Hepatocyte (in vitro differentiated cells): ENCODE measurements at places on chromosomes 13 and 19. TPM values are rescaled to one million over a fixed set of nuclear protein-coding genes. Genes with fewer than 3 reads are reported as not detected.

GRCh38 chr19:27675771-27676170, 1537.2 kb downstream of the UQCRFS1 start:
- DNase-seq, result no peak

- no peak for DNase-seq
Observed at GRCh38 chr13:27678306-27679040, 56.8 kb downstream of the POLR1D start.

- no peak for DNase-seq
Observed at GRCh38 chr19:8253678-8254077, 44.5 kb downstream of the CERS4 start.

- DNase-seq, result no peak
Observed at GRCh38 chr13:52025475-52026245, 1.2 kb downstream of the UTP14C start.

DNA sequence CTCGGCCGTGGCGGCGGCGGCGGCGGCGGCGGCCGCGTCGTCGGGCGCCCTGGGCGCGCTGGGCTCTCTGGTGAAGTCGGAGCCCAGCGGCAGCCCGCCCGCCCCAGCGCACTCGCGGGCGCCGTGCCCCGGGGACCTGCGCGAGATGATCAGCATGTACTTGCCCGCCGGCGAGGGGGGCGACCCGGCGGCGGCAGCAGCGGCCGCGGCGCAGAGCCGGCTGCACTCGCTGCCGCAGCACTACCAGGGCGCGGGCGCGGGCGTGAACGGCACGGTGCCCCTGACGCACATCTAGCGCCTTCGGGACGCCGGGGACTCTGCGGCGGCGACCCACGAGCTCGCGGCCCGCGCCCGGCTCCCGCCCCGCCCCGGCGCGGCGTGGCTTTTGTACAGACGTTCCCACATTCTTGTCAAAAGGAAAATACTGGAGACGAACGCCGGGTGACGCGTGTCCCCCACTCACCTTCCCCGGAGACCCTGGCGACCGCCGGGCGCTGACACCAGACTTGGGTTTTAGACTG, 1.7 kb downstream of the SOX1 start:
- no peak for DNase-seq

ZNF845 gene
- 5.8 and 6.1 TPM in 2 replicates for total RNA-seq

- DNase-seq, result peak; percentile 62
Observed at GRCh38 chr19:45451131-45451849, 16.5 kb upstream of the FOSB start.

CCNA1 gene
- total RNA-seq, result 0.47 TPM in 1 of 2 replicates, not detected in the other

- no peak for DNase-seq
Observed at GRCh38 chr19:50061650-50062049, 35.8 kb downstream of the ZNF473 start.

ZNF829 gene
- 2.0 TPM in 2 replicates for total RNA-seq

PSG3 gene
- not detected in 2 replicates for total RNA-seq

DNA sequence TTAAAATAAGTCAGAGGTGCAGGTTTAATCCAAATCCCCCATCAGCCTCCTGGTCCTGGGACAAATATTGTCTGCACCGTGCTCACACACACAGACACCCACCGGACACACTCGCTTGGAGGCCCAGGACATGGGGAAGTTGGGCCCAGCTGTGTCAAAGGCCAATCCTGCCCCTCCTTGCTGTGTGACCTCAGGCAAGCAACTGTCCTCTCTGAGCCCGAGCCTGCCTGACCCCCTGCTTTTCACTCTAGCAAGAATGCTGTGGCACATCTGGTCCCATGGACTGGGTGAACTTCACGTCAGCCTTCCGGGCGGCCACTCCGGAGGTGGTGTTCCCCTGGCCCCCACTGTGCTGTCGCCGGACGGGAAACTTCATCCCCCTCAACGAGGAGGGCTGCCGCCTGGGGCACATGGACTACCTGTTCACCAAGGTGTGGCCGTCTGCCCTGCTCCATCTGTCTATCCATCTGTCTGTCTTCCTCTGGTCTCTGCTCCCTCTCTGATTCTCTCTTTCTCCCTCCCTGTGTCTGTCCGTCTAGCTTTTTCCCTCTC, 9.3 kb downstream of the UPK1A start:
- no peak for DNase-seq

GRCh38 chr13:69600811-69601210, 506.8 kb upstream of the ATXN8OS start:
- no peak for DNase-seq

DNA sequence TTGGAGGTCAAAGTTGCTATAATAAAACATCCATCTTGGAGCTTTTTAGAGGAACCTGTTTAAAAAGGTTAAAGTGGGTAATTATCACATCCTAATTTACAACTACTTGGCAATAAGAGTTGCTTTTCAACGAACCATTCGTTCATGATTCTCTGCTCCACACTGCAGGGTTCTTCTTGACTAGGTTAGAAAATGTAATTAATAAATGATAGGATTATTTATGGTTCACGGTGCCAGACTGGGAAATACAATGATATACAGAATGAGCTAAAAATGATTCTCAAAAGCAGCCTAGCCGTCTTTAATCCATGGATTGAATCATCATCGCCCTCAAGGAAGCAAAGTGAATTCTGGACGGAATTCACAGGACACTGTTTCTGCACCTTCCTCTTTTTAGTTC, 291.2 kb downstream of the TEX29 start:
- no peak for DNase-seq
